Activated naive CD4-positive, alpha-beta T cell treated with Interleukin-2 at 50 U/mL for 16 hours (primary cell): ENCODE measurements at places on chromosomes 1 and 21.

DNA sequence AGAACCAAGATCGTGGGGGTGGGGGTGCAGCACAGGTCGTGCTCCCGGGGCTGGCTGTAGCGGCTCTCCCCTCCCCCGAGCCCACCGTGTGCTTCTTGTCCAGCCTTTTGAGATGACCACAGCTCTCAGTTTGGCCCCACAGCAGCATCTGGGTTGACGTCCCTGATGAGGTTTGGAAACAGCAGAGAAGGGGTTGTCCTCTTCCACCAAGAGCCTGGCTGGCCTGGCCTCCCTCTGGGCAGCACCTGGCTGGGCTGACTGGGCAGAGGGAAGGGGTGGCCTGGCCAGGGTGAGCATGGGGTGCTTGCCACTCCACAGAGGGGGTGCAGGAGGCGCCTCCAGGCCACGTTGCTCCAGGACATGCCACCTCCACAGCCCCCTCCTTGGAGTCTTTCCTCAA, 61.5 kb downstream of the SKI start:
- DNase-seq: no peak

DNA sequence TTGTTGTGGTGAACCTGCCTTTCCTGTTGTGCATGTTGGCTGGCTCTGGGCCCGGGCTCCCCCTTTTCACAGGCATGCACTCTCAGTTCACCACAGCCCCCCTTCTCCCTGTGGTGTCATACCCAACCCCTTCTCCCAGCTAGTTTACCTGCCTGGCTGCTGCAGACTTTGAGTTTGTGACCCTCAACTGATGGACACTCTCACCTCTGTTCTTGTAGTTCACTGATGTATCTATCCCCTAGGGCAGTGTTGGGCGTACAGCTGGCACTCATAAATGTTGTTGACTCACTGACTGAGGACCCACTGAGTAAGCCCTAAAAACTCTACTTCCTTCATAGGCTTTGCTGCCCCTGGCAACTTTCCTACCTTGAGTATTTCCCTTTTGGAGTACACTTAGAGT, 54.9 kb downstream of the WDR64 start:
- no peak for DNase-seq

DNA sequence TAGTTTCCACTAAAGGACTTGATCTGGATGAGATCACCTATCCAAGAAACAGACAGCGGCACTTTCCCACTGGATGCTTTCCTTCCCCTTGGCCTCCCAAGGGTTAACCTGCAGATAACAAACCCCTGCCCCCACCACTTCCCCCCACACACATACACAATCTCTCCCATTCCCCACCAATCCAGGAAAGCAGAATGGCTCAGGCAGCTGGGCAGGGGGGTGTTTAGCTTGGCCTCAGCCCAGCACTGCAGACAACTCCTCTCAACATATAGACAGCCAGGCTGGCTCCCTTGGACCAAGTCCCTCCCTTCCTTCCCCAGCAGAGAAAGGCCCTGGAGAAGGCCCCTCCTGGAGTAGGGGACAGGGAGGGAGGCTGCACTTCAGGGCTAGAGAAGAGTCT, 24.6 kb downstream of the PLEKHA6 start:
- DNase-seq: no peak

GRCh38 chr1:224292419-224292818, 37.6 kb downstream of the NVL start:
- no peak for DNase-seq

GRCh38 chr1:45685308-45686014, 872 bp downstream of the GPBP1L1 start:
- DNase-seq: no peak

DNA sequence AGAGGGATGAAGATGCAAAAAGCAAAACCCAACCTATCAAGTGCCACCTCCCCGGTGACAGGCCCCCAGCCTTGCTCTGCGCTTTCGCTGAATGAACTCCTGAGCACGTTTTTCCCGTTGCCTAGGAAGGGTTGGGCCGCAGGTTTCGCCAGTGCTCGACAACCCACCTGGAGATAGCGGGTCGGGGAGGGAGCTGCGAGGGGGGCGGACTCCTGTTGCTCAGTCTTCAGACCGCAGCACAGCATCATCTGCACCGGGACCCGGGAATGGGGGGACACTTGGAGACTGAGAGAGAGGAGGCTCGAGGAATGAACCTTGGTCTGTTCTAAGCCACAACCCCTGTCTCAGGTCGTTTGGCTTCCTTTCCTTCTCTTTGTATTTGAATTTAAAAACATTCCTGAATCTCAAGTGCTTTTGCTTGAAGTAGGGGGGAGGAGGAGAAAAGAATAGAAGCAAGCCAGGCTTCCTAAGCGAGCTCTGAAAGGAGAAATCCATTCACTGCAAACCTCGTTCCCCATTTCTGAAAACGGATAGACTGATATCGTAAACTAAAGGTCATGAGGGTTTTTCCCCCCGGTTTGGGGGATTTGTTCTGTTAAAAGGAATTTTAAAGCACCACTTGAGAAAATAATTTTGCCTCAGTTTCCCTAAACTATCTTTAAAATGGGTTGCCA, 1.2 kb downstream of the AK5 start:
- DNase-seq: peak; percentile 8

- DNase-seq: no peak
These were observed 112.6 kb upstream of the TMPRSS2 start for GRCh38 chr21:41620541-41620940.

- DNase-seq: no peak
These were observed 2.4 kb downstream of the PLPP3 start for GRCh38 chr1:56576880-56577405.

DNA sequence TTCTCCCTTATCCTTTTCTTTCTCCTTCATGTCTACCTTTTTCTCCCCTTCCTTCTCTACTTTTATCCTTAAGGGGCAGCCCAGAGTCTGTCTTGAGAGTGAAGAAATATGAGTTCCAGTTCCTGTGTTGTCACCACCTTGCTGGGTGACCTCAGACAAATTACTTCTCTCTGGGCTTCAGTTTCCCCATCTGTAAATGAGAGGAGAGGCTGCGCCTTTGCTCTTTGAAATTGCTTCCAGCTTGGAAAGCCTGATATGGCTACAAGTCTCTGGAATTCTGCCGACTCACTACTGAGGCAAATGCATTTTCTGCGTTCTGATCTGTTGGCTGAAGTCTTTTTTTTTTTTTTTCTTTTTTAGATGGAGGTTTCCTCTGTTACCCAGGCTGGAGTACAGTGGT, 119.2 kb downstream of the SYF2 start:
- DNase-seq: no peak

- no peak for DNase-seq
These were observed 13.7 kb downstream of the WASF2 start for GRCh38 chr1:27476237-27476636.

DNA sequence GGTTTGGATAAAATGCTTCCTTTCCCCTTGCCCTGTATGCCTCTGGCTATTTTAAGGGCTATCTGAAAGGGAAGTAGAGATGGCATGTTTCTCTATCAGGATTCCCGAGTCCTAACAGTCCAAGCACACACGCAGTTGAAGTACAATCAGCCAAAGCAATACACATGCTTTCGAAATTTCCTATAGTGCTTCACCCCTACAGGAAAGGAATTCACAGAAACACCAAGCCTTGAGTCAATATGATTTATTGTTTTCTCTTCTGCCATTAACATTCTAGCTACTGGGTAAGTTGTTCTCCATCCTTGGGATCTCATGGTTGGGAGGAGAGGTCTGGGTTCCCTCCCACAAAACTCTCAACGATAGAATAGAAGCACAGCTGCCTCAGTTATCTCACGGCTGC, 8.7 kb downstream of the ITLN1 start:
- DNase-seq: no peak

DNA sequence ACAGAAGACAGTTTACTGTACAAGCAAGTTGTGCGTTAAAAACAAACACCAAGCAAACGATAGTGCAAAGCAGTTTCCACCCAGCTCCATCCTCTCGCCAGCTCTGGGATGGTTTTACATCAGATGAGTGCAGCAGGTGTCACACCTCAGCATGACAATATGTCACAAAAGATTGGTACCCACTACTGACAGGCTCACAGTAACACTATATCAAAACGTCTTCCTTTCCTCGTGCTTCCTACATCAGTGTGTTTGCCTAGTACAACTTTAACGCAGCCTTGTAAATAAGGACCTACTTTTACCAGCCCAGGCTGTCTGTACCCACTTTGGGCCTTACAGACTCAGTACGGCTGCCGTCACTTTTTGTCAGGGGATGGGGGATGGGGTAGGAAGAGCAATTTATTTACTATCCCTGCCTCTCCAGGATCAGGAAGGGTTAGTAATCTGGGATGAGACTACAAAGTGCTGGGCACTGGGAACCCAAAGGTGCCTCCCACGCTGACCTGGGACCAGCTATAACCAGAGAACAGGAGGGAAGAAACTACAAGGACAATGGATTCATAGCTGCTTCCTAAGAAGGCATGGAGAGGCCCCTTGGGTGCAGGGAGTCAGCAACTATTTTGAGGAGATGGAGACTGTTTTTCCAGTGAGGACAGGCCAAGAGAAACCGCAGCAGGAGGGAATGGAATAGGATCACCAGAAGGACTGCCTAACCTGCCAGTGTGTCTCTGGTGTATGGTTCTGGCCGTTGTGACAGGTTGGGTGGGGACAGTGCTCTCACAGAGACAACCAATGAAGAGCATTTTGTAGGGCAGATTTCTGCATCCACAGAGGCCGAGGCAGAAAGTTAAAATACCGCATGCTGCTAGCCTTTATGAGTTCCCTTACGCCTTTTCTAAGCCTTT, 30.2 kb downstream of the RUNX3 start:
- peak; percentile 3 for DNase-seq

GRCh38 chr1:169585181-169585580, 1.1 kb downstream of the F5 start:
- no peak for DNase-seq

GRCh38 chr1:19313961-19314882, 2.1 kb downstream of the SLC66A1 start:
- DNase-seq: no peak

DNA sequence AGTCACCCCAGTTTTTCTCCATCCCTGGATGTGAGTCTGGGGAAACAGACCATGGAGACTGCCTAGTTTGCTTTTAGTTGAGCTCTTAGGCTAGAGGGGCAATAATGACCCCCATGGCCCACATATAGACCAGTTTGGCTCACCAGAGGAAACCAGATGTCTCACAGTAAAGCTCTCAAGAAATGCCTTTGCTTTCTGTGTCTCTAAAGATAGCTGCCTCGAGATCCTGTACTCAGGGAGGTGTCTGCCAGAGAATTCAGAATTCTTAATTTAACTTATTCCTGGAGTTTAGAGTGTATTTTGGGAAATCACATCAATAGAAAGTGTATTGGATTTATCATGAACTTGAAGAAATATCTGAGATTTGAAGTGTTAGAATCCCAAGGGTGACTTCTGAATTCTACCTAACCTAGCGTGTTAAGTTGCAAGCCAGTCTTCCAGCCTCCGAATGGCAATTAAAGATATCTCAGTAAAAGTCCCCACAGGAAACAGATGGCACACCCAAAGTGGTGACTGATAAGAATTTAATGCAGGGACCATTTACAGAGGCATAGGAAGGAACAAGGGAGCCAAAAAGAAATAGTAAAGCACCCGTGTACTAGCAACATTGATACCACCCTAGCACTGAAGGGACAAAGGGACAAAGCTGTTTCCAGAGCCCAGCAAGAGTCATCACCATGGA, 37.1 kb downstream of the STYXL2 start:
- no peak for DNase-seq

GRCh38 chr1:119159966-119160365, 19.5 kb upstream of the WARS2 start:
- no peak for DNase-seq

GRCh38 chr1:153399401-153400055, 8.7 kb upstream of the S100A8 start:
- DNase-seq: no peak

GRCh38 chr1:85196358-85196757, 4.5 kb downstream of the SYDE2 start:
- no peak for DNase-seq

- DNase-seq: no peak
These were observed 41.7 kb downstream of the EPB41 start for GRCh38 chr1:28956038-28956464.

DNA sequence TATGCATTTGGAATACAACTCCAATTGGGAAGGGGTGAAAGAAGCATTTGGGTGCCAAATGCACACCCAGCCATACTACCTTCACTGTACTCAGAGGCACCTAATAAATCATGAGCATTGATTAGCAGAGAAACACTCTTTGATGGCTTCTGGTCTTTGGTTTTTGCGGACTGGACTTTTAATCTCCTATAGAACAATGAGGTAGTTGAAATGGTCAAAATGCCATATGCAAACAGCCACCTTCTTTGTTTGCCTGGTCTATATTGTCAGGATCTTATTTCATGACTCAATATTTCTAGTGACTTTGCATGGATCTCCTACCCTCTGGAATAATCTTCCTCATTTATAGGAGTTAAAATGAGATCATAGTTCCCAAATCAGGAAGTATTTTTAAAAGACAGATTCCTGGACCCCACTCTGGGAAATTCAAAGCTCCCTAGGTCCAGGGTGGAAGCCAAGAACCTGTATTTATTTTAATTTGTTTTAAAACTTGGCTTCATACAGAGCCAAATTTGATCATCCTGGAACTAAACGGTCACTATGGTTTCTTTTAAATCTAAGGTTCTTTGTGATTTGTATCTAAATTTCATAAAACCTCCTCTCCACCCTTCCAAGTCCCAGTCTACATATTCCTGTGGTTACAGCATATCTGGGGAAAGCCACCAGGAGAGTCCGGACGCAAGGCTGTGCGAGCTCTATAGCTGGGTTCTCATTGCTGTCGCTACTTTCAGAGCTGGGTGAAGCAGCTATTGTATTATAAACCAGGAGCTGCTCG, 8.7 kb downstream of the FAM3B start:
- no peak for DNase-seq

- no peak for DNase-seq
These were observed 6.0 kb upstream of the SHISA4 start for GRCh38 chr1:201882665-201883132.

DNA sequence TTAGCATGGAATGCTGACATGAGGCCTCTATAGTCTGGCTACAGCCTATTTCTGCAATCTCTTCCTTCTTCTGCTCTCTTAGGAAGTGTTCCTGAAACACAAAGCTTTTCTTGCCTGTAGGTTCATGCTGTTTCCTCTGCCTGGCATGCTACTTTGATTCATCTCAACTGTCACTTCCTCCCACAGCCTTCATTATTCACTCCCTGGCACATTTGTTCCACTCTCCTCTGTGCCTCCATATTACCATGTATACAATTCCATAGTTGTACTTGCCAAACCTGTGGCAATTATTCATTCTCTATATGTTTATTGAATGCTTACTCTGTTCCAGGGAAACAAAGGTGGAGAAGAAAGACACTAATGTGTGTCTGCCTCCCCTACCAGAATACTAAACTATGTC, 210.2 kb downstream of the LRRC7 start:
- no peak for DNase-seq

- no peak for DNase-seq
These were observed 34.5 kb upstream of the SYNC start for GRCh38 chr1:32736812-32737791.
